Stimulated activated CD4-positive, alpha-beta T cell treated with anti-CD3 and anti-CD28 coated beads, TNF-alpha, amount 100 ng/mL, for 24 hours (primary cell): ENCODE measurements at places on chromosomes 12 and 14.

- DNase-seq = no peak
Observed at GRCh38 chr12:68821357-68822188, 13.6 kb downstream of the MDM2 start.

DNA sequence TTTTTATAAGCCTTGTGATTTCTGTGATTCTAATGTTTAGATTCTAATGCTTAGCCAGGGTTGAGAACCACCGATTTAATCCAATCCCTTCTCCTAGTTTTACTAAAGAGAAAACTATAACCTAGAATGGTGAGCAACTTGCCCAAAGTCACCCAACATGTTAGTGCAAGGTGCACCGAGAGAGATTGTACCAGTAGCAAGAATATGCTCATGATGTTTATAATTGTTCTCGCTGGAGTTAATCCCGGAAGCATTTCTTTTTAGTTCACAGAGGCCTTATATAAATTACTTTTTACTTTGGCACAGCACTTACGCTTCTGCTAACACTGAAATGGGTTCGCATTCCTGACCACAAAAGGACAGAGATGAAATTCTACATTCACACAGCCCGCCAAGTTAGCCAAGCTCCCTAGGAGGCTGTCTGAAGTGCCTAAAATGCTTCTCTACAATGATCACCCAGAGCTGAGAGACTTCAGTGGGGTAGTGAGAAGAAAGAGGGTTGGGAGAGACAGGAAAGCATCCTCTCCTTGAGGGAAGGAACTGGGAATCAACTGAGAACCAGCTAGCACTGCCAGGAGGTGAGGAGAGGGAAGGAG, 579 bp upstream of the BLOC1S1 start:
- no peak for DNase-seq

DNA sequence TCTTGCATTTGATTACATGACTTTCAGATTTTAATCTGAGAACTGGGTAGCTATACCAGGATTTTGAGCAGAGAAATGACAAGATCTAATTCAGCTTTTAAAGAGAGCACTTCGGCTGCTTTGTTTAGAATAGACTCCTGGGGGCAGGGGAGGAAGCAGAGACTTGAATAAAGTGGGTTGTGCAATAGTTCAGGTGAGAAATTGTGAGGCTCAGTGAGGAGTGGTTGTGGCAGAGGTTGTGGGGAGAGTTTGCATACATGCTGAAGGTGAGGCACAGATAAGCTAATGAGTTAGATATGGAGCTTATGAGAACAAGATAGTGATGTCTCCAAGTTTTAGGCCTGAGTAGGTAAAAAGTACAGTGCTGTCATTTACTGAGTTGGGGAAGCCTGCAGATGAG, 281.4 kb downstream of the FLRT2 start:
- DNase-seq = no peak

DNA sequence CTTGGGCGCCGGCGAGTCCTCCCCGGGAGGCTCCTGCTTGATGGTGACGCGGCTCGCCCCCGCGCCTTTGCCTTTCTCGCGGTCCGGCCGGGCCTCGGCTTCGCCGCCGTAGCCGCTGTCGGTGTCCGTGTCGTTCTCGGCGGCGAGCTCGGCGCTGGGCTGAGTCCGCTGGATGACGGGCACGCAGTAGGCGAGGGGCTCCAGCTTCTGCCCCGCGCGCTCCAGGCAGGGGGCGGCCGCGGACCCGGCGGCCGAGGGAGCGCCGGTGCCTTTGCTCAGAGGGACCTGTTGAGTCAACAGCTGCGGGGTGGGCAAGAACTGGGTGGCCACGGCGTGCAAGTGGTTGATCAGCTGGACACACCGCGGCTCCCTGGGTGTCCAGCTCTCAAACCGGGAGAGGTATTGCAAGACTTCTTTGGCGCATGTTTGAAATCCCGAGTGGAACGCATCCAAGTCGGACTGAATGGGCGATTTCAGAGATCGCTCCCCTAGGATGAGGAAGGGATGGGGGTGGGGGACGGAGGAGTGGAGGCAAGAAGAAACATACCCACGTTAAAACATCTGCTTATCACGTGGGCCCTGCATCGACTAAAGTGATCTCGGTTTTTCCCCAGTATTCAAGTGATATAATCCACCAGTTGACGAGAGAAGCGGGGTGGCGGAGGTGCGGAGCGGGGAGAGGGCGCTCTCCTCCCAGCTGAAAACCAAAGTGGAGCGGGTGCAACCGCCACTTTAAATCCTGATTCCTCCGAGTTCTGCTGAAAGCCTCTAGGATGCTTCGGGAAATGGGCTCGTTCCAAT, 2.0 kb downstream of the BHLHE41 start:
- DNase-seq = peak; percentile 19

- no peak for DNase-seq
Observed at GRCh38 chr12:47098099-47098498, 18.3 kb upstream of the AMIGO2 start.
